ENCODE measurements at places on chromosomes 12 and 14.

DNA sequence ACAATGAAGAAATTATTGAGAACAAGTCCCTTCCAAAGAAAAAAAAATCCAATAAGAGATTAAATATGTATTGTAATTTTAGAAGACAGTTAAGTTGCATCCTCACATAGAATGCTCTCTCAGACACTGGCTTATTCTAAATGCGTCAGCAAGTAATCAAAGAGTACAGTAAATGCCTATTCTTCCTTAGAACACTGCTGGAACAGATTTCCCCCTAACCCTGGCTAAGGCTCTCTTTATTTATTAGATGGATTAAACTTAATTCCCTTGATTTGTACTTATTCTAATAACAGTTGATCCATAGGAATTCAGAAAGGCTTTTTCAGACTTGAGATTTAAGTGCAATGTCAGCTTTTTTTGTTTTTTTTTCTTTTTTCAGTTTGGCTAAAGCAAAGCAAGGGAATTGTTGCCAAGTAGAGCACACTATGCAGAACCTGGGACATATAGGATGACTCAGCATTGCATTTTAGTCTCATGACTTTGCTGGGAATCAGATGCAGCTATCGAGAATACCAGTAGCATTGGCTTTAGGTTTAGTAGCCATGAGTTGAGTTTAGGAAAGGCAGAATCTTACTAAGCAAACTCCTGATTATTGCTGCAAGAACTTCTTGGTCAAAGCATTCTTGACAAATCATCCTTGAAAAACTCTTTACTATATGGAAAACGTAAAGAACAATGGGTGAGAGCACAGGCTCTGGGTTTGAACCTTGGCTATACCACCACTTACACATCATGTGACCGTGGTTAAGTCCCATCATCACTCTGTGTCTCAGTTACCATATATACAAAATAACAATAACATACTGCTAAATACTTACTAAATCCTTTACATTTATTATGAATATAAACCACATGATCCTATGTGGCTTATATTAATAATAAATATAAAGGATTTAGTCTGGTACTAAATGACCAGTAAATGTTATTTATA is 26.7 kb downstream of the MED21 start:
- DNase-seq: no peak

DNA sequence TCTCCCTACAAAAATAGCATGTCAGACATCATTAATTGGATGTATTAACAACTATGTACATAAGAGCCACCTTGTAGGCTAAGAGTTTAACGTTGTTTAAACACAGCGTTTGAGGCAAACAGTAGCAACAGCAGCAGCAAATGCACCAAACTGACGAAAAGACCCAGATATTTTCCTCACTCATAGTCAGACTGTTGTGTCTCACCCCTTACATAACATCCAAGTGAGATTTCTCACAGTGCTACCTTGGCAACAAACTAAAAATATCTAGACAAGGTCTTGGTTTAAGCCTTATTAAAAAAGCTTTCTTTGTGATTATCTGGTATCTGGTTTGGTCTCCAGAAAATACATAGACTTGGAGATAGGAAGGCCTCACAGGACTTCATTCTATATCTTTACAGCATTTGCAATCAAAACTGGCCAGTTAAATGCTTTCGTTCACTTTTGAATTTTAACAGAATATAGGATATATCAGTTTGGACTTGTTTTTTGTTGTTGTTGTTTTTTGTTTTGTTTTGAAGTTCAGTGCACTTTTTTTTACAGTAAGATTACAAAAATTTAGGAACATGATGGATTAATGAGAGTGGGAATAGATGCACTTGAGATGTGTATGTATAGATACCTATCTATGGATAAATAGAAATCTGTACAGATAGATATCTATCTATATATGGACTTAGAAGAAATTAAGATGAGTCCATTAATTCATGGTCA is 4.1 kb downstream of the BHLHE41 start:
- no peak for DNase-seq

GRCh38 chr12:6452245-6452943 is 552 bp downstream of the TAPBPL start:
- no peak for DNase-seq

GRCh38 chr12:53652366-53652765 is 23.5 kb downstream of the ATP5MC2 start:
- DNase-seq: no peak

DNA sequence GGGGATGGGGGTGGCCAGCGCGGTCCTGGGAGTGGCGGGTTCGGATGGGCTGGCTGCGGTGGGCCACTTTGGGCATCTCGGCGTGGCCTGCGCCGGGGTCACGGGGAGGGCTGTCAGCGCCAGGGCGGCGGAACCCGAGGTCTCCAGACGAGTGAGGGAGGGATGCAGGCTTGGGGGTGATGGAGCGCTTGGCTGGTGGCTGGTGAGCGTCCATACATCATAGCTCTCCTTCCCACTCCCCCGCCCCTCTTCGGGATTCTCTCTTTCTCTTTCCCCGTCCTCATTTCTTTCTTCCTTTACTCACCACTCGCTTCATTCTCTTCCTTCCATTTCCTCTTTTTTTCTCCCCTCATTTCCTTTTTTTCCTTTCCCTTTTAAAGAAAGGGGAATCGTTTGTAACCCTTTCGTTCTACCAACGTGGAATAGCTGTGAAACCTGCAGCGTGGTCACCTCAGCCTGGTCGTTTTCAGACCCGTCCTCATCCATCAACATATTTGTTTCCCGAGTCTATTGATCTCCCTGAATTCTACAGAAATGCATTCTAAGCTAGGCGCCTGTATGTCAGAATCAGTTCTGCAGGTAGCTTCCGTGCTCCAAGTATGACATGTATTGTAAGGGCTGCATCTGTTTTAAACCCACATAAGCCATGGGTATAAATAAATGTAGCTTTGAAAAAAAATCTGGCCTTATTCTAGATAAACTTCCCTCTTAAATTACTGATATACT is 260.3 kb upstream of the E2F7 start:
- no peak for DNase-seq

DNA sequence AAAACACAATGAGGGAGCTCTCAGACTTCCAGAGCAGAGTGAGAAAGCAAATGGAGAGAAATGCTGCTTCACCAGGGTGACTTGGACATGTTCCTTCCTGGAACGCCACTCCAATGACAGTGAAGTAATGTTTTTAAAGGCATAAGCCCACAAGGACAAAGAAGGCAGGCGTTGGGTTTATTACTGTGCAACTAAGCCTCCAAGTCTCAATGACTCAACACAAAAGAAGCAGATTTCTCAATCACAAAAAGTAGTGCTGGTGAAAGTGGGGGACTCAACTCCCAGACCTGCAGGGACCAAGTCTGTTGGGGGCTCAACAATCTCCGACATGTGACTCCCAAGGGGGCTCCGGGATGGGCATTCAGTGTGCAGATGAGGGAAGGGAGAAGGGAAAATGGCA is 505.2 kb downstream of the BCL11B start:
- DNase-seq: no peak

DNA sequence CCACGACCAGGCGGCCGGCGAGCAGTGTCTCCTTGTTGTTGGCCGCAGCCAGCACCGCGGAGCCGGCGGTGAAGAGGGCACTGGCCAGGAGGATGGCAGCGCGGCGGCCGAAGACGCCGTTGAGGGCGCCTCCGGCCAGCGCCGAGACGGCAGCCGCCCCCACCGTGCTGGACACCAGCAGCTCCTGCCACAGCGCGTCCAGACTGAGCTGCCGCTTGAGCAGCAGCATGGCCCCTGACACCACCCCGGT is 691 bp downstream of the SLC2A13 start:
- no peak for DNase-seq

GRCh38 chr12:99985129-99985570 is 414 bp upstream of the ANKS1B start:
- DNase-seq: no peak

GRCh38 chr14:103707329-103708263 is 7.7 kb downstream of the XRCC3 start:
- no peak for DNase-seq

DNA sequence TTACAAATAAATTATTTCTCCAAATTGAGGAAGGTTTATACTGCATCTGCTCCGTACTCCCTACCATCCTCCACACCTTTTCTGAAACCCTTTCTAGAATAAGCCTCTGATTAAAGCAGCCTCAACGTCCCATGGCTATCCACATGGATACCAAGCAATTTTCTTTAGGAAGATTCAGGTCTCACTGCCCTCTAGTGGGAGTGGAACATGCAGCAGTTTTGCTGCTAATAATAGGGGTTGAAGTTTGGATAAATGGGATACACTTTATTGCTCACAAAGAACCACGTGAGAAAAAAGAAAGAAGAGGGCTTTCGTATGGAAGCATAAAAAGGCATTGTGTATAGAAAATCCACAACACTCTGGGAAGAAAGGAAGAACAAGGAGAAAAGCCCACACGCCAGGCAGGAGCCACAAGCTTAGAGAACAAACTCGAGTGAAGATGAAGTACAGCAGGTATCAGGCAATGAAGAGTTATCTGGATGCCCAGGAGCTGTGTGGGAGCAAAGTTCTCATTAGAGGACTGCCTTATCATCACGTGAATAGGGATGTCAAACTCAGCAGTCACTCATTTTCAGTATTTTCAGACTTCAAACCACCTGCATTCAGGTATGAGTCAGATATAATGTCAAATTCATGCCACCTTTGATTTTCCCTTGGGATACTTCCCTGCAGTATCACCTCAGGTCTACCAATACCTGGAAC is 45.8 kb downstream of the CCER1 start:
- DNase-seq: no peak

DNA sequence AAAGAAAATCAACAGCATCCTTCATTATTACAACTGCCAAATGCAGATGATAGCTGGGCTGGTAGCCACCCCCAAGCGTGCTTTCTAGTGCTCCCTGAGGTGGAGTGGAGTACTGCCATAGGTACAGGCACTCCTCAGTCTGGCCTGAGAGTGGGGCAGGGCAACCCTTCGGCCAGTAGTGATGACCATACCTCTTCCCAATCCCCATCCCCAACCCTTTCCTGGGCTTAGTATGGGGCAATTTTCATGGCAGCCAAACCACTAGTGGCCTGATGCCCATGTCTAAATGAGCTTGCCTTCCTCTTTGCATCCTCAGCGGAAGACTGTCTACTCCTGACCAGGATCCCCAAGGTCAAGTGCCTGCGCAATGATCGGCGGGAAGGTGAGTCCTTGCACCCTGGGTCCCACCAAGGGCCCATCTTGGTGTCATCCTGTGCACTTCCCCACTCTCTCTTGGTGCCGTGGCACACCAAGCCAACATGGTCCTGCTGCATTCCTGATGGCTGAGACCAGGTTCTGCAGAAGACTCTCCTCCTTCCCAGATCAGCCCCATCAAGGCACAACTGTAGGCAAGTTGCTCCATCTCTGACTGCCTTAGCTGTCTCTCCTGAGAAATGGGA is 65.8 kb downstream of the GALNT16 start:
- no peak for DNase-seq

GRCh38 chr14:82190742-82191141 is 657.1 kb upstream of the SEL1L start:
- no peak for DNase-seq

DNA sequence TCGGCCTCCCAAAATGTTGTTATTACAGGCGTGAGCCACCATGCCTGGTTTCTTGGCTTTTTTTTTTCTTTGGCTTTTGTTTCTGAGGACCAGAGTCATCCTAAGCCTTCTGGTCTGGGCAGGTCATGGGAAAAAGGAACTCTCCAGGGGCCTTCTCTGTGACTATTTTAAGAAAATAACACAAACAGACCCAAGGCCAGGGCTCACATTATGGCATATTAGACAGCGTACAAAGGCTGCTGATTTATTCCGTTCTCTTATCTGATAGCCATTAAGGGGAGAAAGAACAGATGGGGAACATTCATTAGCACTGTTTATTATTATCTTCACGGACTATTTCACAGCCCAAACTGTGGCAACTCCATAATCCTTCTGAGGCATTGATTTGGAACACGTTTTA is 28.8 kb upstream of the MANSC4 start:
- no peak for DNase-seq

- DNase-seq: peak; percentile 42
Observed at GRCh38 chr12:112303004-112303403, 79.2 kb downstream of the HECTD4 start.

DNA sequence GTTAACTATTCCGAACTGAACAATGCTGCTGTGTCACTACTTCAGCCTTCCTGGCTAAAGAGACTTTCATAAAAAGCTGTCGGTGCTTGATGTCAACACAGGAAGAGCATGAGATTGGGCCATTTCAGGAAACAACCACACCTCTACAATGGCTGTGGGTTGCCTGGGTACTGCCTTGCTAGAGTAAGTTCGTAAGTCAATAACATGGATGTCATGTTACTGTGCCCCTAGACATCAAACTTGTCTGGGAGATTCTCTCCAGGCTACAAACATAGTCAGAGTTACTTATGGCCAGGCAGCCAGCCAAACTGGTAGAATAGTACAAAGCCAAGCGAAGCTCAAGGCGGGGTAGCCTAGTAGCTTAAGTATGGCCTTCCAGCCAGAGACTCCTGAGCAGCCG is 23.1 kb downstream of the MAX start:
- DNase-seq: no peak

- DNase-seq: no peak
Observed at GRCh38 chr12:110929818-110930217, 9.4 kb upstream of the MYL2 start.

- no peak for DNase-seq
Observed at GRCh38 chr14:90319634-90320541, 11.9 kb downstream of the NRDE2 start.

GRCh38 chr12:87667378-87667777 is 361.8 kb downstream of the C12orf50 start:
- no peak for DNase-seq

GRCh38 chr12:109115758-109116610 is at the start of gene ACACB:
ACACB (plus strand) TSS chr12:109116587; CDS start chr12:109139406, 22,819 bp downstream.
- no peak for DNase-seq

- DNase-seq: no peak
Observed at GRCh38 chr14:46550836-46551235, 100.7 kb downstream of the RPL10L start.

DNA sequence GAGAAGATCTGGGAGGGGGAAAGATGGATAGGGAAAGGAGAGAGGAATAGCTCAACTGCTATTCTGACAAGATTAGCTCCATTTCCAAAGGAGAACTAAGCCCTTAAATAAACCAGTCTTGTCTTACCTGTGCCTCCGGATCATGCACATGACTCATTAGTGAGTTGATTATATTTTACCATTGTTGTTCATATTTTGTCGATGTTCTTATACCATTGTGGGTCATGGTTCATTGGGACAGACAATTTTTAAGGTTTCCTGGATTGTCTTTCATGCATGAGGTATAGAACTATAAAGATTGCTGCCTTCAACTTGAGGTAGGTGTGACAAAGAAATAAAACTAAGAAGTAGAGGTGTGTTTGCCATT is 243.0 kb upstream of the ATP2B1 start:
- no peak for DNase-seq

- no peak for DNase-seq
Observed at GRCh38 chr12:39103552-39104165, 198.3 kb upstream of the CPNE8 start.

- no peak for DNase-seq
Observed at GRCh38 chr12:96136161-96136560, 58.0 kb upstream of the ELK3 start.

GRCh38 chr14:71358209-71358931 is 451.1 kb downstream of the PCNX1 start:
- DNase-seq: peak; percentile 8

GRCh38 chr14:89037065-89037464 is 212.6 kb downstream of the TTC8 start:
- no peak for DNase-seq

GRCh38 chr12:13278249-13278787 is 81.8 kb downstream of the EMP1 start:
- DNase-seq: peak; percentile 45

- DNase-seq: no peak
Observed at GRCh38 chr14:96202441-96203094, 2.1 kb upstream of the BDKRB2 start.
